Activated CD4-positive, CD25-positive, alpha-beta regulatory T cell treated with anti-CD3 and anti-CD28 coated beads, Interleukin-2, amount 50 U/mL, for 24 hours (primary cell): ENCODE measurements at places on chromosomes 5 and 9.

GRCh38 chr5:78624011-78624541, 24.5 kb downstream of the LHFPL2 start:
- no peak for ATAC-seq

DNA sequence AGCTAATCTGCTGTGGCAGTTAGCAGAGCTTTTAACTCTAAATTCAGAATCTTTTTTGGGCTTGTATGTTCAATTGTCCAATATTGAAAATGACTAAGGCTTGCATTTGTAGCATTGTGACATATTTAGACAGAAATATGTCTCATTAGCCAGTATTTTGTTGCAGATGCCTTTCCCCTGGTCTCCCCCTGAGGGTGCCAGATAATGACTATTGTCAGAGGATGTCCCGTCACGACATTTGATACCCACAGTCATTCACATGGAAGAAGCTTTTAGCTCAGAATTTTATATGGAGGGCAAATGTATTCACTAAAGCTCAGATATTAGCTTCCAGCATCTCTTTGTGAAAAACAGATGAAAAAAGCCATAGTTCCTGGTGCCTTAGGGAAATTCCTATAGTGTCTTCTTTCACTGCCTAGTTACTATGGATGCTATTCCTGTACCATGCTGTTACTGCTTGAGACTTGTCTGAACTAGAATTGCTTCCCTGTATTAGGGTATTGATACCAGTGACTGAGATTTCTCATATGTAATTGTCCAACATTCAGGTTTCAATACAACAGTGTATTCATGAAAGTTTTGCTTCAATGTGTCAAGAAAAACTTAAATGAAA, 96.2 kb downstream of the CCDC192 start:
- ATAC-seq = no peak

- ATAC-seq = no peak
Measured at GRCh38 chr9:91465420-91465819, 41.8 kb upstream of the NFIL3 start.

DNA sequence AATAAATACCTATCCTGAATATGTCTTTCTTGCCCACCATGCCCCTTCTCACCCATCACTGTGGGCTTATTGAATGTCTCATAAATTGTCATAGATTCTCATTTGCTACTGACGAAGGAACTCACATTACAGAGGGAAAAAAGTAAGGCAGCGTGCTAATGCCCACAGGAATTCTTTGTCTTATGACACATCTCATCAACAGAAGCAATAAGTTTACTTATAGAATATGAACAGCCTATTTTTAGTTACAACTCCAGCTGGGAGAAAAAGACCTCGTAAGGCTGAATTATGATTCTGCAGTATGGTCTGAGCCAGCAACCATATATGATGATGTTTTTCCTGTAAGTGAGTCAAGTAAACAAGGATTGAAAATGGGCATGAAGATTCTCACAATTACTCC, 22.4 kb upstream of the ATG10 start:
- no peak for ATAC-seq

GRCh38 chr9:87269296-87270176, 228.1 kb upstream of the DAPK1 start:
- ATAC-seq = no peak
